ENCODE measurements at places on chromosomes 13 and 19. TPM values are rescaled to one million over a fixed set of nuclear protein-coding genes. Genes with fewer than 3 reads are reported as not detected.

Gene VSTM1
- total RNA-seq, result 2.9 TPM

Gene MEIOSIN
- not detected for total RNA-seq

Gene LAIR1
- total RNA-seq, result 13.8 TPM

Gene IZUMO2
- total RNA-seq, result not detected

Gene FGF21
- not detected for total RNA-seq

Gene MED25
- 47.2 TPM for total RNA-seq

Gene CRX
- total RNA-seq, result not detected

Gene CGB7
- total RNA-seq, result 1.3 TPM

Gene DNAJC15
- total RNA-seq, result 24.0 TPM

Gene SOX1
- total RNA-seq, result not detected

Gene S1PR5
- 1.7 TPM for total RNA-seq

Gene GATAD2A
- total RNA-seq, result 36.4 TPM

Gene FGF22
- 0.88 TPM for total RNA-seq

Gene MTRF1
- 11.9 TPM for total RNA-seq

Gene VSTM2B
- total RNA-seq, result 0.18 TPM

Gene EXOC3L2
- 27.9 TPM for total RNA-seq

Gene ZNF614
- total RNA-seq, result 14.0 TPM

Gene IGFL1
- not detected for total RNA-seq
